NCI-H526 (cell line): ENCODE measurements at places on chromosomes 3 and 15.

GRCh38 chr15:77605547-77605946 lies 27.2 kb downstream of the LINGO1 start:
- DNase-seq, result no peak

GRCh38 chr3:141063831-141064230 lies 12.7 kb downstream of the SPSB4 start:
- no peak for DNase-seq

- DNase-seq, result peak; percentile 13
These were observed 483.9 kb downstream of the RBMS3 start for GRCh38 chr3:29764603-29765254.

DNA sequence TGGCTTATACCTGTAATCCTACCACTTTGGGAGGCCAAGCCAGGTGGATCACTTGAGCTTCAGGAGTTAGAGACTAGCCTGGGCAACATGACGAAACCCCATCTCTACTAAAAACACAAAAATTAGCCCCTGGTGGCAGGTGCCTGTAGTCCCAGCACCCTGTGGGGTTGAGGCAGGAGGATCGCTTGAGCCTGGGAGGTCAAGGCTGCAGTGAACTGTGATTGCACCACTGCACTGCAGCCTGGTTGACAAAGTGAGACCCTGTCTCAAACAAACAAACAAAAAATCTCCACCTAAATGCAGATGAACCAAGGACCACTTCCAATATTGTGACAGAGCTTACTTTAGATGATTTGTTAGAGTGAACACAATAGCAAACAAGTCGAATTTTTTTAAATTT lies 53.7 kb downstream of the TP53BP1 start:
- DNase-seq, result no peak

GRCh38 chr3:78317774-78318173 lies 1277.9 kb downstream of the ROBO2 start:
- no peak for DNase-seq

DNA sequence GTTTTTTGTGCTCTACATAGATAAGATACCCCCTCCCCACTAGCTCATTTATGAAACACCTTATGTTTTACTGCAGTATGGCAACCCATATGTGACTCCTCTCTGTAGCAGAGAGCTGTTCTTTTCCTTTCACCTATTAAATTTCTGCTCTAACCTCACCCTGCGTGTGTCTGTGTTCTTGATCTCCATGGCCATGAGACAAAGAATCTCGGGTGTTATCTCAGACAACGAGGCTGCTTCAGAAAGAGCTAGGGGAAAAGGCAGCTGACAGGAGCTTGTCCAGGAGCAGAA lies 18.0 kb downstream of the CCR8 start:
- DNase-seq, result no peak

DNA sequence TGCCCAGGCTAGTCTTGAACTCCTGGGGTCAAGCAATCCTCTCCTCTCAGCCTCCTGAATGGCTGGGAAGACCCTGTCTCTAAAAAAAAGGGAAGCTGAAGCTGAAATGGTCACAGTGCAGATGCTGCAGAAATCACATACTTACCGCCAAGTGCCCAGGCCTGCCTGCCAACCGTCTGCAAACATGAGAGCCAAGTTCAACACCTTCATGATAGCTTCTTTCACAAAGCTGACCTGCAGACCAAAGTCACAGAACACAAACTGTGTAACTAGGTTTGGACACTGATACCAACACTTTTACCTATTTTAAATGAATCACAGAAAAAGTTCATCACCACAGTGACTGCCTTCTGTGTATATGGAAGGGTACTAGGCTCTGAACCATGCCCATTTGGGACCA lies 22.8 kb upstream of the CYFIP1 start:
- no peak for DNase-seq

GRCh38 chr3:157261000-157261399 lies 101.1 kb upstream of the CCNL1 start:
- no peak for DNase-seq

DNA sequence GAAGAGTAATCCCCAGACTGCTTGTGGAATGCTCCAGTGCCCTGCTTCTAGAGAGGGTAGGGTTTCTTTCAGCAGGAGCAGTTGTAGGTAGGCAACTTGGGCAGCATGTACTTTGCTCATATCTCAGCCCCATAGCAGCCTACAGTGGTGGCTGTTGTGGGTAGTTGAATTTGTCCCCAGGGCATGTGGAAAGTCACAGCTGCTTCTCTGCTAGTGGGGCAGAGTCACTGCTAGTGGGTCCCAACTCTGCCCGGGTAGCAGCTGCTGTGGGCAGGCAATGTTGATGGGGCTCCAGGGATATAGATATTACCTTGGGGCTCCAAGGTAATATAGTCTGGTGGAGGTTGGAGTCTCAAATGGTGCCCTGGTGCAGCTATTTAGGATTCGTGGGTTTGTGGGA lies 174.5 kb downstream of the OTOL1 start:
- no peak for DNase-seq

GRCh38 chr3:122563717-122564025 lies 429 bp downstream of the PARP9 start:
- peak; percentile 21 for DNase-seq

- DNase-seq, result no peak
These were observed 89.9 kb upstream of the MITF start for GRCh38 chr3:69649120-69650065.

- DNase-seq, result no peak
These were observed 214.7 kb downstream of the CHST2 start for GRCh38 chr3:143334231-143334630.

DNA sequence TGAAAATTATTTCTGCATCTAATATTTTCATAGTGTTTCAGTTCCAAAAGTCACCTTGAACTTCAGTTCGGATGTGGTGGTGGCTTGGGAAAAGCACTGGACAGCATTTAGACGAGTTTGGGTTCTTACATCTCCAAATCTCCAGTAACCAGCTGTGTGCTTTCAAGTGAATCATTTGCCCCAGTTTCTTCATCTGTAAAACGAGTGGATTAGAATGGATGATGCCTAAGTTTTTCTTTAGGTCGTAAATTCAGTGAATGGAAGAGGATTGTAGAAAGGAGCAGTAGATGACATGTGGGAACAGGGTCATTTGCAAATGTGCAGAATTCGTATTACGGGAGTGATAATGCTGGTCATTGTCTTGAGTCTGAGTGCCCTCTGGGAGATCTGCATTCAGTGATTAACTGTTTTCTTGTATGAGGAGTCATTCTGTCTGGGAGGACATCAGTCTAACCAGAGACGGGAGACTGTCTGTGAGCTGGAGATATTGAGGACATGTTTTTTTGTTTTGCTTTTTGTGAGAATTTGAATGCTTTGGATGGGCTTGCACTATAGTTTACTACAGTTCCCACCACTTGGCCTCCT lies 641.6 kb upstream of the TBL1XR1 start:
- DNase-seq, result peak; percentile 22

GRCh38 chr3:117322866-117323265 lies 613.3 kb downstream of the TUSC7 start:
- no peak for DNase-seq

- no peak for DNase-seq
These were observed 55.0 kb downstream of the PRICKLE2 start for GRCh38 chr3:64170270-64170669.

GRCh38 chr3:108117241-108117775 lies 26.5 kb upstream of the CD47 start:
- no peak for DNase-seq

DNA sequence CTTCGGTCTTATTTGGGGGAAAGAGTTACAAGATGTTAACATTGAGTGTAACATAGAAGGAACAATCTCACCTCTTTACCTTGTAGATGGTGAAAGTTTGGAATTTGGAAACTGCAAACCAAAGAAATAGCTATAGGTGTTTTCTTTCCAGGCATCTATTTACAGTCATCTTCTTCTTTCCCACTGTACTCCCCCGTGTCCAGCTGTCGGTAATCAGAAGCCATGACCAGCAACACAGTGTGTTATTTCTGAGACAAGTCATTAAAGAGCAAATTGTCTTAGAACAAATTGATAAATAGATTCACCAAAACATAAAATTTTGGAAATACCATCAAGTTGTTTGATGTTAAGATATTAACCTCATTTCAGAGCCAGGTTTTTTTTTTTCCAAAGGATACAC lies 590.5 kb upstream of the NAALADL2 start:
- DNase-seq, result no peak
